ENCODE measurements at places on chromosomes 2 and 18.

- DNase-seq, result no peak
These were observed 74.8 kb downstream of the B3GNT2 start for GRCh38 chr2:62270728-62271127.

GRCh38 chr2:226993171-226993570 lies 157.3 kb downstream of the RHBDD1 start:
- no peak for DNase-seq

DNA sequence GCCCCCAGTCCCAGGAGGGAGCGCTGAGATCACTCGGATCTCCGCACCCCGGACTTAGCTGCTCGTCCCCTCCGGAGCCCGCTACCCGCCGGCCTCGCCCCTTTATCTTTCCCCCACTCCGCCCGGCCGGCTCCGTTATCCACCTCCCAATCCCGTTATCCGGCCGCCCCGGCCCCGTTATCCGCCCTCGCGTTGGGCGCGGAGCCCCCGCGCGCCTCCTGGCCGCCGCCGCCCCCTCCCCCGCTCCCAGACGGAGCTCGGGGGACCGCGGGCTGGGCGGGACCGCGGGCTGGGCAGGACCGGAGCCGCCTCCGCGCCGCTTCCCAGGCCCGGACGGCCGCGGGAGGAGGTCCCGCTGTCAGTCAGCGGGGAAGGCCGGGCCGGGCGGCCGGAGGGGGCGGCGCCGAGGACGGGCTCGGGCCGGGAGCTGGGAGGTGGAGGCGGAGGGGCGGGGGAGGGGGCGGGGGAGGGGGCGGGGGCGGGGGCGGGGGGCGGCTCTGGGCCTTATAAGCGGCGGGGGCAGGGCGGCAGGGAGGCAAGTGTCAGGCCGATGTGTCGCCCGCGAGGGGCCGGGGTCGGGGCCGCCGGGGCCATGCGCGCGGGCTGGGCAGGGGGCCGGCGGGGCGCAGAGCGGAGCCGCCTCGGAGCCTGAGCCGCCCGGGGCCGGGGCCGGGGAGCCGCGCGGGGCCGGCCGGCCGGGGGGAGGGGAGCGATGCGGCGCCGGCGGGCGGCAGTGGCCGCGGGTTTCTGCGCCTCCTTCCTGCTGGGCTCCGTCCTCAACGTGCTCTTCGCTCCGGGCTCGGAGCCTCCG lies at the start of gene PKDCC:
Gene PKDCC, plus strand, starts transcription at position 534 of the 811 bp plus-strand sequence. Its CDS starts 179 bp downstream, at position 713.
- peak; percentile 36 for DNase-seq

DNA sequence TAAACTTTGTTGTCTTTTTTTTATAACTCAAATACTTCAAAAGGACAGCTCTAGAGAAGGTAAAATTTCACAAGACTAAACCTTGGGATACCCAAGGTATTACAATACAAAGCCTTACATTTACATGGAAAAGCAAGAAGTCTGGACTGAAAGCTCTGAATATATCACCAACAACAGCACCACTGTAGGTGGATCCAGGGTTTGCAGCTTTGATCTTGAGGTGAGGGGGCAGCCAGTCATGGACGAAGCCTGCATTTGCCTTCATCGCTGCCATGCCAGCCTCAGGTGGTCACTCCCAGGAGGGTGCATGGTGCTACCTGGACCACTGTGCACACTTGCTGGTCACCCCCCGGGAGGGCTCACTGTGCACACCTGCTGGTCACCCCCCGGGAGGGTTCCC lies 36.6 kb downstream of the RBFA start:
- DNase-seq, result no peak

GRCh38 chr2:156001851-156002250 lies 330.7 kb downstream of the NR4A2 start:
- DNase-seq, result no peak

All from activated CD4-positive, alpha-beta T cell treated with anti-CD3 and anti-CD28 coated beads, Interleukin-10, Interleukin-2, amounts not matched to agents 100 ng/mL and 50 ng/mL, durations not matched to agents 16 hours and 8 hours (primary cell).